ENCODE measurements at places on chromosomes 6 and 20.

DNA sequence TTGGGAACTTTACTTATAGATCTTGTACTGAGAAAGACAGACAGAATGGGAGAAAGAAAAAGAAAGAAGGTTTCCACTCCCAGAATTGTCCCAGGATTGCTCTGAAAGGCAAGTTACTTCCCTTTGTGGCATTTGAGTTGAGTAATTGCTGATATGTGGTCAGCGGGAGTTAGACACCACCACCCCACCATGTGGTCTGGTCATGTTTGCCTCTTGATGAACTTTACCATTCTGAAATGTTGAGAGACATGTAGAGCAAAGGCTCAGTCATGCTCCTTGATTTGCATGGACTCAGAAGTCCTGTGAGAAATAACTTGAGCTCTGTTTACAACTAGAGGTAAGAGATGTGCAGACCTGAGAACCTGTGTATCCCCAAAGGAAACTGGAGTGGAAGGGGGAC, 17.1 kb downstream of the TCF21 start:
- no peak for DNase-seq

GRCh38 chr6:80622641-80623040, 516.2 kb downstream of the BCKDHB start:
- DNase-seq, result peak; percentile 55

GRCh38 chr6:34178357-34179105, 32.6 kb upstream of the GRM4 start:
- no peak for DNase-seq

DNA sequence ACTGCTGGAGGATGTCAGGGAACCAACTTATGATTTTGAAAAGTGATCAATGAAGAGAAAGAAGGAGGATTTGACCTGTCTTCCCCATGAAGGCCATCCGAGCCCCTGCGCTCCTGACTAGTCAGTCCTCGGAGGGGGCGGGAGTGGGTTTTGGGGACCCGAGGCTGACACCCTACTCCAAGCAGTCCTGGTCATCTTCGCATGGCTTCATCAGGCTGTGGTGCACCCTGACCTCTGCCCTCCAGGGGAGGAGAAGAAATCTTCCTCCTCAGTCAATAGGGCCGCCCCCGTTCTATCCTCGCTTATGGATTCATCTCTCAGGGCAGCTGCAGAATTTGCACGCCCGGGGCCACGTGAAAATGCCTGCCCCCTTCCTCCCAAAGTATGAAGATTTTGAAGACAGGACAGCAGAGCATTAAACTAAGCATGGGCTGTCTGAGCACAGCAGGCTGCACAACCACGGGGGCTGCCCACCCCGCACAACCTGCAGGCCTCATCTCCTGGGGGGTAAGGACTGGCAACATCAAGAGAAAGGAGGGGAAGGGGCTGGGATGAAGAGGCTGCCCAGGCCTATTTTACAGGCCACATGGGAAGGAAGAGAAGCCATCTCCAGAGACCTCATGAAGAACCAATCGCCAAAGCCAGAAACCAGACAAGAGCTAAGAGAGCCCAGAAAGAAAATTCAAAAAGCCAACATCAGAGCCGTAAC, 138.1 kb upstream of the PHACTR3 start:
- DNase-seq, result no peak

- no peak for DNase-seq
Measured at GRCh38 chr6:108768166-108768555, 80.1 kb upstream of the ARMC2 start.

Measured in bronchial epithelial cell (primary cell).